ENCODE measurements at places on chromosomes 13 and 19.

- no peak for DNase-seq
These were observed 245.6 kb downstream of the KLF5 start for GRCh38 chr13:73304442-73304841.

DNA sequence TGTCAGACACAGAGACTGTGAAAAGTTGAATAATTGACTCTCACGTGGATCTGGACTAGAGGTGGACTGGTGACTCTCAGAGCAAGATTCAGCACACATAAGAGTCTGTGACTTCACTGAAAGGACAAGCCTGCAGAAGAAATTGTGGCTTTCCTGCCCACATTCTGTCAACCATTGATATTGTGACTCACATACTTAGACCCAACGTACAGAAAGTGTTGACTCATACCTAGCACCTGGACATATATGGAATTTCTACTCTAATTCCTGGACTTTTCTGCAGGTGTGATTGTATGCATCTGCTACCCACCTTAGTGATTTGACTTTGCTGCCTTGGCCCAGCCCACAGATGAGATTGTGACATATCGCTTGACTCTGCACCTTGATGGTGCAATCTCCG is 15.6 kb upstream of the ZNF730 start:
- DNase-seq: no peak

GRCh38 chr13:71448080-71448630 is 418.8 kb downstream of the DACH1 start:
- no peak for DNase-seq

- no peak for DNase-seq
These were observed 43.1 kb upstream of the CNMD start for GRCh38 chr13:52782471-52783448.

DNA sequence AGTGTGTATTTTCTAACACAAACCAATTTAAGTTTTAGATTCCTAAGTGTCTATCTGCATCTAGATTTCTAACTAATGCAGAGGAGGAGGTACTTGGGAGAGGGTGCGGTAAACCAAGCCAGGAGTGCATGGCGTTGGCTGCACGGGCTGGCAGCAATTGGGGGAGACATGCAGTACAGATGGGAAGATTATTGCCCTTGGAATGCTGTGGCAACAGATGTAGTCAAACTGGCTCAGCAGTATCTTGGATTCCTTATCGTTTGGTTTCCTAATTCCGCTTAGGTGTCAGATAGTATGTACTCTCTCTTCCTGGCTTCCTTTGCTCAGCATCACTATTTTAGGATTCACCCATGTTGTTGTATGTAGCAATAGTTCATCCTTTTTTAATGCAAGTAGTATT is 29.4 kb upstream of the STK24 start:
- no peak for DNase-seq

DNA sequence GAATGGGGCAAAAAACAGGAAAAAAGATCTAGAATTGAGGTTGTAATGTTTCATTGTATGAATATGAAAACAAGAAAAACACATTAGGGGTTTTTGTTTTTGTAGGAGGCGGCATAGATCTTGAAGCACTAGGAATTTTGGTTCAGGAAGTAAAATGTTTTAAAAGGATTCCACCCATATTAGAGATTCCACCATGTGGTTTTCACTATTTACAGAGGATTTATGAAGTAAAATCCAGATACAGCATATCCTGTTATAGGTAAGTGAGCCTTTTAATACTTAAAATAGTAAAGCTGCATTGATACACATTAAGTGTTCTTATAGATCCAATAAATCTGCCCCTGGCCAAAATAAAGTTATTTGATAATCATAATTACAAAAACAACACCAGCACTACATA is 61.4 kb downstream of the MICU2 start:
- no peak for DNase-seq

- DNase-seq: no peak
These were observed 32.4 kb downstream of the GJA3 start for GRCh38 chr13:20128459-20128931.

DNA sequence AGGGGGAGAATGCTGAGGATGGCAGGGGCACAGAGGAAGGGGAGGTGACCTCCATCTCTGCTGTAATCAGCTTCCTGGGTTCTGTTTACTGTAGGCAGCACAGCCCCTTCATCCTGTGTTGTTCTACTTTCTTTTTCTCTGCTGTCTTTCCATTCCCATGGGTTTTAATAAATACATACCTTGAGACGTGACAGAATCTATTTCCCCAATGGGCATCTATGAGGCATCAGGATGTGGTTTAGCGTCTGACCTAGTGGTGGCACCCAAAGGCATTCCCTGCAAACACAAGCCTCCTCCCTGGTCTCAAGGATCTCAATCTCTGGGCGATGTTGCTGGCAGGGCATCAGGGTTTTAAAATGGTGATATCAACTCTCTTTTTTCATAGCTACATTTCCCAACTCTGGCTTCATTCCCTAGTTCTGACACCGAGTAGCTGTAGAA is 60.8 kb downstream of the ALOX5AP start:
- no peak for DNase-seq

GRCh38 chr19:16161840-16162239 is 11.5 kb downstream of the CIB3 start:
- DNase-seq: no peak

Data from activated CD4-positive, alpha-beta T cell treated with anti-CD3 and anti-CD28 coated beads, Interleukin-2, amount 50 U/mL, for 24 hours (primary cell).